K562 (cell line): ENCODE measurements at places on chromosomes 4 and X. TPM values are rescaled to one million over a fixed set of nuclear protein-coding genes. Genes with fewer than 3 reads are reported as not detected.

Gene UGT2B17
- total RNA-seq, result 0.11 and 0.13 TPM in 2 replicates

Gene COX7B2
- total RNA-seq, result 0.47 TPM in 1 of 2 replicates, not detected in the other

Gene DMRTC1B
- not detected in 2 replicates for total RNA-seq

Gene MAP3K15
- total RNA-seq, result 0.18 TPM in 1 of 2 replicates, not detected in the other

Gene RHOXF2
- 120 and 121 TPM in 2 replicates for total RNA-seq

Gene TREX2
- 0.51 and 0.82 TPM in 2 replicates for total RNA-seq

Gene STBD1
- total RNA-seq, result 0.42 and 0.64 TPM in 2 replicates

Gene DCAF8L2
- total RNA-seq, result not detected in 2 replicates
